ENCODE measurements at places on chromosomes 5 and 9.

DNA sequence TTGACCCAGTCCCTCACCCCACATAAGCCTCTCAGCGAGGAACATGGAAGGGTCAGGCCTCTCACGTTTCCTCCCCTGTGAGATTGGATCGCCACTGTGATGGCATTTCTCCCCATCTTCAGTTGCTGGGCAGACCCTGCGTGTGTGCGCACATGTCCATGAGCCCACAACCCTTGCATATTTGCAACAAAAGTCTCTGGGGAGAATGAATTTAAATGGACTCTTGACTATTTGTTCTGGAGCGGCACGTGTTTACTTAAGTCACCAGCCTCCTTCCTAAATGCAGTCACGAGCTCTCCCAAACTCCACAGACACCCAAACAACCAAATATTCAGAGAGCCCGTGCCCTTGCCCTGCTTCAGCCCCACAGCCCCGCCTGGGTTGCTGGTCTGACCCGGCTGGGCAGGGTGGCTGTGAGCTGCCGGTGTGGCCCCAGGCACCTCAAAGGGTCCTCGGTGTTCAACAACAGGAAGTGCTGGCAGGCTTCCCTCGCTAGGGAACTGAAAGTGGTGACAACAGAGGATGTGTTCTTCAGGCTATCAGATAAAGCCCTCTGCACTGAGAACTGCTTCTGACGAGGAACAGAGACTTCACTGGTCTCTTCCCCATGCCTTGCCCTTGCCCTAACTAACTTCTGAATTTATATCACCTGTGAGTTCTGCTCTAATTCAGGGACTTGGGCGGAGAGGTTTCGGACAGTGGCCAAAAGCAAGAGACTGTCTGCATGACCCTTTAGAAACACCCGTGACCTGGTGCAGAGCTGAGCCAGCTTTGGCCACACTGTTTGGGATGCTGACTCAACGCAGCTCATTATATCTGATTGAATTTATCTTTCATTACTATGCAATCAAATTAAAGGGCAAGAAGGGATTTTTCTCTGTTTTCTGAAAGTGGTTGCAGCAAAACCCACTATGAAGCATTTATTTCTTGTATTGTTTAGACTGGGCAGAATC is 19.2 kb upstream of the CD180 start:
- peak overlapping the region; percentile 86 for H3K4me3 ChIP-seq
- DNase-seq, result peak; percentile 78
- no peaks in the 10 kb centered on the region for H3K36me3 ChIP-seq
- peak overlapping the region; percentile 94 for H3K27ac ChIP-seq

- H3K36me3 ChIP-seq, result no peaks in the 10 kb centered on the region
- H3K4me1 ChIP-seq, result no peaks in the 10 kb centered on the region
- no peak for DNase-seq
- H3K27me3 ChIP-seq, result no peaks in the 10 kb centered on the region
These were observed 96.8 kb downstream of the INIP start for GRCh38 chr9:112621018-112621655.

GRCh38 chr9:107628444-107628843 is 138.9 kb upstream of the KLF4 start:
- no peak for DNase-seq
- no peak overlapping the region for H3K4me3 ChIP-seq
- H3K27me3 ChIP-seq, result no peaks in the 10 kb centered on the region

DNA sequence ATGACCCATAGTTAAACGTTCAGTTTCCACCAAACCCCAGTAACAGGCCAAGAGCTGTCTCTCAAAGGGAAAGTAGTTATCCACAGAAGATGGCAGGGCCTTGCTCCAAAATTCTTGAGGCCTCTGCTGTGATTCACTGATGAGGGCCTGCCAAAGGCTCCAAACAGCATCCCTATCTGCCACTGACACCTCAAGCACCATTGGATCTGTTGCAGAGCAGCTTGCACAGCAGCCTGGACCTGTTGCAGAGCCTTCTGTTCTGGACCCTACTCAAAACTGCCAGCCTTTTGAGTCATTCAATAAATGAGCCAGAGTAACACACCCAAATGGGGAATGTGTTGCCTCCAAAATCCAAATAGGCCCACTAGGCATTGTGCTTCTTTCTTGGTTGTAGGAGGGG is 741.5 kb upstream of the RGMB start:
- no peaks in the 10 kb centered on the region for H3K36me3 ChIP-seq
- no peak overlapping the region for H3K27ac ChIP-seq
- no peak overlapping the region for H3K4me3 ChIP-seq

- peak overlapping the region; percentile 86 for H3K27ac ChIP-seq
- peak overlapping the region; percentile 98 for H3K4me3 ChIP-seq
- no peak for DNase-seq
- peaks cover 38% of the 10 kb centered on the region for H3K4me1 ChIP-seq
- H3K27me3 ChIP-seq, result no peaks in the 10 kb centered on the region
These were observed 802 bp downstream of the APBB3 start for GRCh38 chr5:140563596-140563995.

DNA sequence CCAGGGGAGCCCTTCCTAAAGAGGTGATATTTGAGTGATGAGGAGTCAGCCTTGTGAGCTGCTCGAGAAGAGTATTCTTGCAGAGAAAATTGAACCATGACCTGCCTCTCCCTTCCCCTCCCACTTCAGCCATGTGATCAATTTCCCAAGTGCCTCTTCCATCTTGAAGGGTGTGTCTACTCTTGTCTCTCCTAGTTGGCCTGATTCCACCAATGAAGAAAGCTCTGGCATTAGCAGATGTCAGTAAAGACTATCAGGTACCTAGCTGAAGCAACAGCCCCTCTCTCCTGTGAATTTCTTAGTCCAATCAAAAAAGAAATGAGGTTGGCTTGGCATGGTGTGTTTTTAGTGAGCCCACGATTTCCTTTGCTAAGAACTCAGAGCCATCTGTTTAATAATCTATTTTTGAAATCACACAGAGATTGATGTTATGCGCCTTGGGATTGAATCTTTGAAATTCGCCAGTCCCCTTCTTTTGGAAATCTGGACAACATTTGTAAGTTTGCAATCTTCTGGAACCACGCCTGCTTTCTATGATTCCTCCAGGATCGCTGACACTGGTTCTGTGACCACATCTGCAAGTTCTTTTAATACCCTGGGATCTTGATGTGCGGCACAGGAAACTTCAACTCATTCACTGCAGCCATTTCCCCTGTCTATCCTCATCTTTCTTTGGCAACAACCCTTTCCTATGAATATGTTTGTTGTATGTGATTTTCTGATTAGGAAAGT is 404.6 kb downstream of the DMRT2 start:
- no peak overlapping the region for H3K27ac ChIP-seq
- peaks cover 5% of the 10 kb centered on the region for H3K4me1 ChIP-seq
- H3K4me3 ChIP-seq, result no peak overlapping the region
- no peak for DNase-seq
- peaks cover 8% of the 10 kb centered on the region for H3K27me3 ChIP-seq

DNA sequence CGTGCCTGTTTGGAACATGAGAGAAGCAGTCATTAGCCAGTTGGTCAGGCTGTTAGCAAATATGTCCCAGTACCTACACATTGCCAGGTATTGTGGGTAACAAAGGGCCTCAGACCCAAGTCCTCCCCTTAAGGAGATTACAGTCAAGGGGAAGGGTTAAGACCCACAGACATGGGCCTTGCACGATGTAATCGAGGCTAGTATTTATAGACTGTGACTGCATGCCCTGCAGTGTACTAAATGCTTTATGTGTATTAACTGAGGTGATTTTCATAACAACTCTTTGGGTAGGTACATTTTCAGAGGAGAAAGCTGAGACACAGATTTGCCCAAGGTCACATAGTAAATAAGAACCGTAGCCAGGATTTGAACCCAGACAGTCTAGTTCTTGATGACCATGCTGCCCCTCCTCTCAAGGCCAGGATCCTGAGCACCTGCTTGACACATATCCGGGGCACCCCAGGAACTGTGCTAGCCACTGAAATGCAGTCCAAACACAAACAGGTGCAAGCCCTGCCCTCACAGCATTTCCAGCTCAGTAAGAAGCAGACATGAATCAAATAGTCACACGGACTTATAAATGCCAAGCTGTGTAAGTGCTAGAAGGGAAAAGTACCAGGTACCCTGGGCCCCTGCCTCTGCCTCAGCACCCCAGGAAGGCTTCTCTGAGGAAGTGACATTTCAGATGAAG is 32.0 kb upstream of the GRPEL2 start:
- no peak overlapping the region for H3K27ac ChIP-seq
- no peak overlapping the region for H3K4me3 ChIP-seq
- H3K4me1 ChIP-seq, result peaks cover 5% of the 10 kb centered on the region
- H3K27me3 ChIP-seq, result no peaks in the 10 kb centered on the region

DNA sequence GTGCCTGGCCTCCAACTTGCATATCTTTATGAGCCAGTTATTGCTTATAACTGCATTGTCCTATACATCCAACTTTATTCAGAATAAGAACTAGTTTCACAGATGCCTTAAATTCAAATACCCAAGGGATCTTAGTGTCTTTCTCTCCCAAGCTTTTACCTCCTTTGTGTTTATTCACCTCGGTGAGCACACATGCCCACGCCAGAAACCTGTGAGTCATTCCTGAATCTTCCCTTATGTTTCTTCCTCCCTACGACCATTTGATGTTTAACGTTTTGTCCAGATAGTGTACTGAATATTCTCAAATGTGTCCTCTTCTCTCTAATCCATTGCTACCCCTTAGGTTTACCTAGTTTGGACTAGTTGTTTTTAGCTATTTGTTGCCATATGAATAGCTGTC is 55.5 kb upstream of the MEGF10 start:
- no peak overlapping the region for H3K27ac ChIP-seq
- H3K4me1 ChIP-seq, result peaks cover 9% of the 10 kb centered on the region
- no peaks in the 10 kb centered on the region for H3K36me3 ChIP-seq
- H3K27me3 ChIP-seq, result no peaks in the 10 kb centered on the region
- H3K4me3 ChIP-seq, result no peak overlapping the region
- DNase-seq, result no peak

- DNase-seq, result no peak
- no peaks in the 10 kb centered on the region for H3K4me1 ChIP-seq
- no peaks in the 10 kb centered on the region for H3K36me3 ChIP-seq
- H3K27ac ChIP-seq, result no peak overlapping the region
- no peak overlapping the region for H3K4me3 ChIP-seq
These were observed 1356.4 kb downstream of the EFNA5 start for GRCh38 chr5:106314221-106314824.

DNA sequence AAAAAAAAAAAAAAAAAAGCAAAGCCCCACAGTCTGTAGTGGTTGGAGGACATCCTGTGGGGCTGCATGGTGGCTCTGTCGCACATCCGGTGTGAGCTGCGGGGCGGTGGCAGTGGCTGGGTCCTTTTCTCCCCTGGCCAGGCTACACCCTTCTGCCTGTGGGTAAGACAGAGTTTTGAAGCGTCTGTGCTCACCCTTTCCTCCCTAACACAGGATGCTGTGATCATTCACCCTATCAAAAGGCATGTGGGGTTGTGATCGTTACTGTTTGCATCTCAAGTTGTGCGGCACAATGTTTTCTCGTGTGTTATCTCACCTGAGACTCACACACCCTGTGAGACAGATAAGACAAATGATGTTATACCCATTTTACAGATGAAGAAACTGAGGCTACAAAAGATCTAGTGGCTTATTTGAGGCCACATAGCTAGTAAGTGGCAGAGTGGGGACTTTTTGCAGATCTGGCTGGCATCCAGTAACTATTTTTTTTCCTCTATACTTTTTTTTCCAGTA is 17.5 kb downstream of the IRF1 start:
- H3K4me3 ChIP-seq, result peak overlapping the region; percentile 58
- no peaks in the 10 kb centered on the region for H3K27me3 ChIP-seq
- peak overlapping the region; percentile 93 for H3K27ac ChIP-seq
- H3K36me3 ChIP-seq, result no peaks in the 10 kb centered on the region
- peak; percentile 83 for DNase-seq
- peaks cover 74% of the 10 kb centered on the region for H3K4me1 ChIP-seq

DNA sequence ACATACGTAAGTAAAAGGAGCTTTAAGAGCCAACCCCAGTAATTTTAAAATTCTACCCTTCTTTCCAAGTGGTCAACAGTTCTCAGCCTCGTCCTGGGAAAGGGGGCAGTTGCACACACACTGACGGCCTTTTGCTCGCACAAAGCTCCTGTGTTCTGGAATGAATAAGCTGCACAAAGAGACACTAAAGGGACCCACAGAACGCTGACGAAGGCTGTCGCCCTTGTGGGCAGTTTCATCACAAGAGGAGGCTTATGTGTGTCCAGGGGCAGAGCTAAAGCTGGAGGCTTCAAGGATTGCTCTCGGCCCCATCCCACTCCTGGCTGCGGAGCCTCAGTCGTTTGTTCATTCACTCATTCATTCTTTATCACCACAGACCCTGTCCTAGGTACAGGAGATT is 67.0 kb upstream of the NEK6 start:
- no peak overlapping the region for H3K4me3 ChIP-seq
- no peak overlapping the region for H3K27ac ChIP-seq
- peaks cover 38% of the 10 kb centered on the region for H3K27me3 ChIP-seq
- no peak for DNase-seq

GRCh38 chr9:23752859-23753258 is 73.2 kb downstream of the ELAVL2 start:
- H3K4me1 ChIP-seq, result no peaks in the 10 kb centered on the region
- H3K27me3 ChIP-seq, result no peaks in the 10 kb centered on the region
- no peak overlapping the region for H3K4me3 ChIP-seq
- DNase-seq, result no peak

GRCh38 chr5:43702815-43703214 is 99.8 kb downstream of the NNT start:
- H3K27ac ChIP-seq, result no peak overlapping the region
- H3K36me3 ChIP-seq, result peaks cover 9% of the 10 kb centered on the region
- no peak overlapping the region for H3K4me3 ChIP-seq
- DNase-seq, result no peak
- no peaks in the 10 kb centered on the region for H3K27me3 ChIP-seq

GRCh38 chr5:178069909-178070308 is 43.4 kb upstream of the N4BP3 start:
- peak; percentile 53 for DNase-seq
- no peak overlapping the region for H3K27ac ChIP-seq
- no peaks in the 10 kb centered on the region for H3K36me3 ChIP-seq
- H3K27me3 ChIP-seq, result no peaks in the 10 kb centered on the region
- H3K4me1 ChIP-seq, result no peaks in the 10 kb centered on the region

DNA sequence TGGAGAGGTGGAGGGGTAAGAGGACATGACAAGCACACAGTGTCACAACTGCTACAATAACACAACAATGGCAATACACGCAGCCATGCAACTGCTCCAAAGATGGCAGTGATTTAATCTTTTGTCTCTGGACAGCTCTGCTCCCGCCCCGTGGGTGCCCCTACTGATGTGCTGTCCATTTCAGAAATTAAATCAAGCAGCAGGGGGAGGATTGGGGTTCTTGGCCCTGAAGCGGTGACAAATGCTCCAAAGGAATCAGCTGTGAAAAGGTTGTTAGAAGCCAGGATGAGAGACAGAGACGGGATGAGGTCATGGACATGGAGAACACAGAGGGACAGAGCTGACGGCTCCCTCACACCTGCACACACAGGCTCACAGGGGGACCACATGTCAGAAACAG is 22.6 kb downstream of the CNTFR start:
- no peak overlapping the region for H3K4me3 ChIP-seq
- no peak for DNase-seq
- no peak overlapping the region for H3K27ac ChIP-seq
- H3K4me1 ChIP-seq, result no peaks in the 10 kb centered on the region
- no peaks in the 10 kb centered on the region for H3K36me3 ChIP-seq
- H3K27me3 ChIP-seq, result peaks cover 40% of the 10 kb centered on the region

- no peak for DNase-seq
- no peaks in the 10 kb centered on the region for H3K27me3 ChIP-seq
- no peak overlapping the region for H3K27ac ChIP-seq
- peaks cover 16% of the 10 kb centered on the region for H3K36me3 ChIP-seq
- H3K4me1 ChIP-seq, result peaks cover 4% of the 10 kb centered on the region
- no peak overlapping the region for H3K4me3 ChIP-seq
These were observed 59.3 kb downstream of the GALNT10 start for GRCh38 chr5:154249826-154250225.

Measured in activated T-cell treated with anti-CD3 and anti-CD28 coated beads, Interleukin-2, amount 50 U/mL, for 72 hours (primary cell).